NCI-H1105 (cell line): ENCODE measurements at places on chromosomes 7 and 10.

DNA sequence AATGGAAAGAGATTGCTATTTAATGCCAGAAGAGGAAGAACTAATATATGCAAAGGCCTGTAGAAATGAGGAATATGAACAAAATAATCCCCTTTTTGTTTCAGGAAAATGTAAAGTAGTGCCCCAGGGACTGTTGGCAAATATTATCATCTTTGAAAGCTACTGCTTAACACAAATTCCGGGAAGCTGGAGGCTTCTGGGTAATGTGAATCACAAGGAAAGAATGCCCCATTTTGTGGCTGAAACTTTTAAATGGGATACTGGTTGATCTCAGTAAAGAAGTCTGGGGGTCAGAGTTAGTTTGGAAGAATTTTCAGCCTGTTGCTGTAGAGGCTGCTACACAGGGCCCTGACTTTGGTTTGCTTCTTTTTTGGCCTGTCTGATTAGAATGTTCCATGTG, 141.0 kb downstream of the PTEN start:
- DNase-seq, result no peak

- no peak for DNase-seq
These were observed 28.4 kb upstream of the PRKAG2 start for GRCh38 chr7:151905353-151905752.

DNA sequence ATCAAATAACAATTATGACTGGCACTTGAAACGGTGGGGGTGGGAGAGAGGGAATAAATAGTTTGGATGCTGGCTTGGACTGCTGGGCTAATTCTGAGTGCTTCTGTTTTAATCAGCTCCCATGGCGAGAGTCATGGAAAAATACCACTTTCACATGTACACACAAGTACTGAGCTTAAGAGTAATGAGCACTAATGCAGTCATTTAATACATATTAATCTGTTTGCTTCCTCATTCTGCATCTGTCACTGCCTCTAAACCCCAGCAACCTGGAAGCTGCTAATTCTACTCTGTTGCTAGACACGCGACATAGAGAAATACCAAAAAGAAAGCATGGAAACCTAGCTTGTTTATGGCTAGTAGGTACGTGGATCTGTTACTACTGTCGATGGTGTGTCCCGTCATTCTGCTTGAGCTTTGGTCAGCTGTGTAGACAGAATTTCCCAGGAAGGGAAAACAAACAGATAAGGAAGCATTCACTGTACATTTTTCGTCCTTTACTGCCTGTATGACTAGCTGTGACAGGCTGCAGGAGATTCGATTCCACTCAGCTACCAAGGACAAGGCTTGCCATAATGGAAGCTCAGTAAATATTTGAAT, 238.8 kb downstream of the BAMBI start:
- no peak for DNase-seq

DNA sequence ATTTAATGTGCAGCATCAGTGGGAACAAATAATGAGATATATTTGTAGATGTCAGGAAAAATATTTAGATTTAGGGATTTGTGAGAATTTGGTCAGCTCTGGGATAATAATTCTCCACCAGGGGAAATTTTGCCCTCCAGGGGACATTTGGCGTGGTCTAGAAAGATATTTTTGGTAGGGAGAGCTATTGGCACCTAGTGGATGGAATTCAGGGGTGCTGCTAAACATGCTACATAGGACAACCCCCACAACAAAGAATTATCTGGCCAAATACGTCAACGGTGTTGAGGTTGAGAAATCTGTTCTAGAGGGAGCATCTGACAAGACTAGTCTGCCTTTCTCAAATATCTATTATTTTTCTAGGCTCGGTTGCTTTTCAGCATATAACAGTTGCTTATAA, 2.1 kb downstream of the ADK start:
- no peak for DNase-seq

DNA sequence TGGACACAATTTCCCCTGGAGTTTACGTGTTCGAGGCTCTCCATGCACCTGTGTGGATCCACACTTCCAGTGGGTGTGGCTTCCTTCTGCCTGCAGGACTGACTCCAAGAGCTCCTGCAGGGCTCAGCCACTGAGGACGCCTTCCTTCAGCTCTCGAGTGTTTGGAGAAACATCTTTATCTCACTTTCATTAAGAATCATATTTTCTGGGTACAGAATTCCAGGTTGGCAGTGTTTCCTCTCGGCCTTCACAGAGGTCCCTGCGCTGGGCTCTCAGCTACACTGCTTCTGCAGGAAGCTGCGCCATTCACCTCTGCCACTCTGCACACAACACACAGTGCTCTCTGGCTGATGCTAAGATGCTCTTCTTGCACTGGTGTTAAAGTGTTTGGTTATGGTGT, 69.9 kb upstream of the NKX6-2 start:
- no peak for DNase-seq

DNA sequence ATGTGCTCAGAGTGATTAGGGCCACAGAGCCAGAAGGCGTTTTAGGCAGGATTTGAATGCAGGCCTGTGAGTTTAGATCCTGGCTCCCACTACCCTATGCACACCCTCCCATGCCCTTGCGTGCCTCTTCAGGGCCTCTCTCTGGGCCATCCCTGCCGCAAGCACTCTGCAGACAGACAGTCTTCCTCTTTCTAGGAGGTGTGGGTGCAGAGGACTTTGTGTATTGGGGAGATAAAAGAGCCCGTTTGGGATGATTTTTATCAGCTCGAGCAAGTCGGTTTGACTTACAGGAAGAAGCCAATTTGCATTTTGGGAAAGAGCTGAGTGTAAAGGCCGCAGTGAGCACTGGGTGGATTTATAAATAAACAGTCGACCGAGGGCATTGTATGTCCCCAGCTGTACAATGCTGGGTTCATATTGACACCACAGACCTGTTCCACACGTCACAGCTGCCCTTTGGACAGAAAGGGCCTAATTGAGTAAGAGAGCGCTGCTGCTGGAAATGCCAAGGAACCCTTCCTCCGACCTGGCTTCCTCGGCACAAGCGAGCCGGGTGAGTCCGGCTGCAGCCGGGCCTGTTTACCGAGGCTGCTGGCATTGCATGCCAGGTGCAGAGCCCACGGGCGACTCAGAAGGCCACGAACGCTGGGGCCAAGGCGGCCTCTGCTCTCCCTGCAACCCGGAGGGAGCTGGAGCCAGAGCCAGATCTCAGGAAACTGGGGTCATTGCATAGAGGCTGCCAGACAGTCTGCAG, 25.1 kb downstream of the ZMIZ1 start:
- no peak for DNase-seq

DNA sequence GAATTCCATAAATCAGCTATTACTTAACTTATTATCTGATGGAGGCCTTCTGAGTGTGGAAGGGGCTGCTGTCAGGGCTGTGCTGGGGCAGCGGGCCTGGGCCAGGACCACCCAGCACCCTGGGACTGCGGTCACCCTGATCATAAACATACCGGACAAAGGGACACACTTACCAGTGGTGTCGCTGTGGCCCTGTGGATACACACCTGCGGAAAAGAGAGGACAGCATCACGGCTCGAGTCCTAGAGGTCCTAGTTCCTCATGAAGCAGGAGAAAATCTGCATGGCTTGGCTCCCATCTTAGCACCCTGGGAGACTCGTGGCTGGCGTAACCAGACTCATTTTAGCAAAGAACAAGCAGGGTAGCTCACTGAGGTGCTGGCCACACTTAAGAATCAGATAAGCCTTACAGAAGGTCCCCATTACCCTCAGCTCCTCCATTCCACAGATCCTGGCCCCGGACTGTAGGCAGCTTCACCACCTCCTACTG, 17.7 kb downstream of the IL15RA start:
- DNase-seq, result no peak

DNA sequence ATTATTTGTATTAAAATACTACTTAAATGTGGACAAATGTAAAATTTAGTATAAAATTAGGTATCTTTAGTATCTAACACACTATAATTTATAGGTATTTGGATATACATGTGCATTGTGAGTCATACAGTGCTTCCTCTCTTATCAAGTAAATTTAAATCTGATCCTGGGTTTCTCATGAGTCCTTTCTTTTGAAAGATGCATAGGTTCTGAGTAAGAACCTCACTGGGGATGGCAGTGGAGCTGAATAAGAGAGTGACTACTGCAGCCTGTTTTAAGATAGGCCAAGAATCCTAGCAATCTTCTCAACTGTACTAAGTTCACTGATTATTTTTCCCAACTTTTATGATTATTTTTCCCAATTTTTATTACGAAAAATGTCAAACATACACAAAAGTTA, 16.2 kb downstream of the CEP55 start:
- DNase-seq, result no peak

GRCh38 chr7:111101856-111102646, 11.1 kb downstream of the LRRN3 start:
- no peak for DNase-seq

GRCh38 chr10:95909561-95909960, 1.8 kb downstream of the CC2D2B start:
- no peak for DNase-seq

DNA sequence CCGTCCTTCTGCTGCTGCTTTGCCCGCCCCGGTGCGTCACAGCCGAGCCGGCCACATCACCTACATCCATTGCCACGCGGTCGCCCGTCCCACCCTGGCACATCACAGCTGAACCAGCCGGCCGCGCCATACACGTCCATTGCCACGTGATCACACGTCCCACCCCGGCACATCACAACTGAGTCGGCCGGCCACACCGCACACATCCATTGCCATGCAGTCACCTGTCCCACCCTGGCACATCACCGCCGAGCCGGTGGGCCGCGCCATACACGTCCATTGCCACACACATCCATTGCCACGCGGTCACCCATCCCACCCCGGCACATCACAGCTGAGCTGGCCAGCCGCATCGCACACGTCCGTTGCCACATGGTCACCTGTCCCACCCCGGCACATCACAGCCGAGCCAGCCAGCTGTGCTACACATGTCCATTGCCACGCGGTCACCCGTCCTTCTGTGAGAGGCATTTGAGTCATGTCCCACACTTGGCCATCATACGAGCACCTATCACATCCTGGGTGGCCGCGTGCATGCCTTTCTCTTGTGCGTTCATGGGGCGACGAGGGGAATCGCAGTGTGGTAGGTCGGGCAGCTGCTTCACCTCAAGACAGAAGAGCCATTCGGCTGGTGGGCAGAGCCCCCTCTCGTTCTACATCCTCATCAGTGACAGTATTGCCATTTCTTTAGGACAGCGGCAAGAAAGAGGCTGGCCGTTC, 58.6 kb downstream of the JAKMIP3 start:
- DNase-seq, result no peak

DNA sequence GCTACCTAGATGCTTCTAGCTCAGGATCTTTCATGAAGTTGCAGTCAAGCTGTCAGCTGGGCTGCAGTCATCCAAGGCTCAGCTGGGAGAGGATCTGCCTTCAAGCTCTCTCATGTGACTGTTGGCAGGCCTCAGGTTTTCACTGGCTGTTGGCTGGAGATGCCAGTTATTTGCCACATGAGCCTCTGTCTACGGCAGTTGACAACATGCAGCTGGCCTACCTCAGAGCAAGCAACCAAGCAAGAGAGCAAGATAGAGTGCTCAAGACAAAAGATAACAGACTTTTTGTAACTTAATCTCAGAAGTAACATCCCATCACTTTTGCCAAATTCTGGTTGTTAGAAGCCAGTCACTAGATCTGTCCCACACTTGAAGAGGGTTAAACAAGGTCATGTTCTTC, 125.8 kb downstream of the TPST1 start:
- DNase-seq, result no peak
